Effector memory CD8-positive, alpha-beta T cell (primary cell): ENCODE measurements at places on chromosomes 2 and 18.

DNA sequence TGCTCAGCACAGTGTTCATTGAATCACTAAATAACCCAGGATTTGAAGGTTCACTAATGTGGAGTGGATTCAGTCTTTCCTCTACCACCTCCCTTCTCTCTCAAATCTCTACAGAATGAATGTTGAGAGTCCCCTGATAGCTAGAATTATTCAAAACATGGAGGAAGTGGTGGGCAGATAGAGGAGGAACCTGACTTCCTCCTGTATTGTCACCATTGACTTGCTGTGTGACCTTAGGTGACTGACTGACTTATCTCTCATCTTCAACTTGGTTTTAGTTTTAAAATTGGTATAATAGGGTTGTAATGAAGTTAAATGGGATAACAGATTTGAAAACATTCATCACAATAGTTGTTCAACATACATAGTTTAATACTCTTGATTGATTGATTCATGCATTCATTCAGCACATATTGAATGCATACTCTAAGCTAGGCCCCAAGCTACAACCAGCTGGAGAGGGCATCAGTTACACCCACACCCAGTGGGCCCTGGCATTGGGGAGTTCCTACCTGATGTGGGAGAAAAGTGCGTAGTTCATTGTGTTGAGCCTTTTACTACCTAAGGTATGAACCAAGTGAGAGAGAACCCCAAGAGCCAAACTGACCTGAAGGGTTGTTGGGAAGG is 96.0 kb downstream of the WDR7 start:
- no peak for DNase-seq

DNA sequence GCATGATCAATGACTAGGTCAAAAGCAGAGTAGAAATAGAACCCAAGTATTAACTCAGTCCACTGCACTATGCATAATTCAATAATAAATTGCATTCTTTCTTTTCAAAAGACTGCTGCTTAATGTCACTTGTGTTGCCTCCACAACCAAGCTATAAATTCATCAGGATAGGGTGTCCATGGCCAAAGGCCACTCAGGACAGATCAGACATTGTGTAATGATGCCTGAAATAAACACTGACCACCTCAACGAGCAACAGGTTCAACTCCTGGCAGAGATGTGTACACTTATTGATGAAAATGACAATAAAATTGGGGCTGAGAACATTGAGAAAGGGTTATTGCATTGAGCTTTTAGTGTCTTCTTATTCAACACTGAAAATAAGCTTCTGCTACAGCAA is 194.5 kb upstream of the SPOPL start:
- no peak for DNase-seq

GRCh38 chr2:213252206-213252605 is 32.1 kb upstream of the SPAG16 start:
- no peak for DNase-seq

GRCh38 chr18:37392648-37393047 is 172.9 kb downstream of the CELF4 start:
- DNase-seq = no peak

GRCh38 chr2:100776445-100776844 is 43.5 kb upstream of the NPAS2 start:
- DNase-seq = no peak

GRCh38 chr18:42929857-42930256 is 185.6 kb downstream of the RIT2 start:
- no peak for DNase-seq

DNA sequence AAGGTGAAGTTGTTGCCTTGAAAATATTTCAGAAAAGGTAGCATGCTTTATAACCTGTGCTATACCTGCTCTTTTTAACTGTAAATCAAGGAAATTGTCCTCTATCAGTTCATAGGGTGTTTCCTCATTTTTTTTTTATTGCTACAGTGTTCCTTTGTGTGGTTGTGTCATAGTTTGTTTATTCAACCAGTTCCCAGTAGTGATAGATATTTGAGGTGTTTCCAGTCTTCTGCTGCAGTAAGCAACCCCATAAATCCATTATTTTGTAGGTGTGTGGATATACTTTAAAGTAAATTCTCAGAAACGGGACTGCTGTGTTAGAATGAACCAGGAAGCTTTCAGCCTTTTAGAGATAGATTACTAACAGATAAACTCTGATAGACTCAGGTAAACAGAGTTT is 39.6 kb downstream of the SEMA4F start:
- DNase-seq = no peak

DNA sequence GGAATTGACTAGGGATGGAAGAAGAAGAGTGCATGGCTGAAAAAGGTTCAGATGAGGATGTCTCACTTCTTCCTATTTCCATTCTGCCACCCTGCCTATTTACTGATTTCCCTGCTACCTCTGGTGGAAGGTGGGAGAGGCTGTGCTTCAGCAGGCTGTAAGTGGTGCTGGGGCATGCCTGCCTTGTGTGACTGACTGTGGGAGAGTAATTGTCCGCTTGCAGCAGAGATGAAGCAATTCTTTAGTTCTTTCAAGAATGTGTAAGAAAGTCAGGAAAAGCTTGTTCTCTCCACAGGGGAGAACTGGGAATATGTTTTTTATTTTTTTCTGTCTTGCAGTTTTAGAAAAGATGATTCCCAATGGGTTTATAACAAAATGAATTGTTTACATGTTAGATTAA is 72.5 kb upstream of the NYAP2 start:
- no peak for DNase-seq

- no peak for DNase-seq
These were observed 1042.3 kb upstream of the NRXN1 start for GRCh38 chr2:52074130-52074719.

DNA sequence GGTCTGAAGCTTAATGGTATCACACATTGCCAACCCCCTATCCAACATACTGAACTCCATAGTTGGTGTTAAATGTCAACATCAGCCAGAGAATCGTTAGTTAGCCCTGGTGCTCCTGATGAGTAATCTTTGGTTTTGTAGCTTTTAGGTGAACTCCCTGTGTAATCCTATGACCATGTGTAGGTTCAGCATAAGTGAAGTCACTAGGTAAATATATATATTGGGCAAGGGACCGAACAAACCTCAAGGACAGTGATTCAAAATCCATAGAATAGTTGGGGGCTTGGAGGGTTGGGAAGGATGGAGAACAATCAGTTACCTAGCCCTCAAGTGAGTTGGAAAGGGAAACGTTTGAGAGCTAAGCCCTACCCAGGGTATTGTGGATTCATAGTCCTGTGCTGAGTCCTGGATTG is 16.0 kb upstream of the AP1S3 start:
- DNase-seq = no peak

GRCh38 chr2:20150806-20151571 is 73.9 kb downstream of the SDC1 start:
- no peak for DNase-seq

GRCh38 chr2:164523009-164523408 is 98.3 kb downstream of the GRB14 start:
- DNase-seq = no peak

GRCh38 chr18:34923911-34924310 is 117.3 kb upstream of the MAPRE2 start:
- DNase-seq = no peak

DNA sequence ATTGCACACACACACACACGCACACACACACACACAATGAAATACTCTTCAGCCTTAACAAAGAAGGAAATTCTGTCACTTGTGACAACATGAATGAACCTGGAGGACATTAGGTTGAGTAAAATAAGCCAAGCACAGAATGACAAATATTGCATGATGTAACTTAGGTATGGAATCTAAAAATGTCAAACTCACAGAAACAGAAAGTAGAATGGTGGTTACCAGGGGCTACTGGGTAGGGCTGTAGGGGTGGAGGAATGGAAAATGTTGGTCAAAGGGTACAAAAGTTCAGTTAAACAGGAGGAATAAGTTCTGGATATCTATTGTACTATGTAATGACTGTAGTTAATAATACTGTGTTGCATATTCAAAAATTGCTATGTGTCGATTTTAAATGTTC is 29.5 kb downstream of the SCN2A start:
- no peak for DNase-seq

- no peak for DNase-seq
These were observed 141.7 kb downstream of the NDUFA10 start for GRCh38 chr2:239883326-239884050.

GRCh38 chr18:36424741-36425142 is 127.2 kb downstream of the FHOD3 start:
- no peak for DNase-seq

DNA sequence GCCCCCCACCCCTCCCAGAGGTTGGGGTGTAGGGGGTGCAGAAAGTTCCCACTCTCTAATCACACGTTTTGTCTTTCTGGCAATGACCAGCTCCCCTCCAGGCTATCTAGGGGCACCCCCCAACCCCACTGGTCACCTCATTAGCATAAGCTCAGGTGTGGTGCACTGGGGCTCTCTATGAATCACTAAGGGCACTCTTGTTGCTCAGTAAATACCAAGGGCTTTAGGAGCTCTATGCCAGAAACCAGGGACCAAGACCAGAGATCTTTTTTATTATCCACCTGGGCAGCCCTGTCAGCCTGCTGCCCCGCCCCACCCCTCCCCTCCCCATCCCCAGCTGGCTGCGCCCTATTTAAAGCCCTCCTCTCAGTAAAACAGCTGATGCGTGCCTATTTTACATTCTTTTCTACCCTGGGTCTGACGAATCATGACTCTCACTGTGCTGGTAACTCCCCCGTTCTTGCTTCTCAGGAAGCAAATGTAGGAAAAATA is 24.3 kb downstream of the NCK2 start:
- no peak for DNase-seq
